NCI-H2081 (cell line): ENCODE measurements at places on chromosomes 11 and 22.

- DNase-seq, result no peak
Measured at GRCh38 chr11:67289651-67290479, 762 bp downstream of the ANKRD13D start.

GRCh38 chr11:67374571-67375281 lies 1.3 kb upstream of the CLCF1 start:
- DNase-seq, result no peak

GRCh38 chr11:34346551-34346950 lies 11.3 kb downstream of the ABTB2 start:
- DNase-seq, result no peak

- no peak for DNase-seq
Measured at GRCh38 chr11:35275786-35276170, 136.8 kb downstream of the CD44 start.

- no peak for DNase-seq
Measured at GRCh38 chr22:24441406-24442351, 14.3 kb downstream of the ADORA2A start.

GRCh38 chr22:25085930-25086901 lies 113.4 kb upstream of the CRYBB3 start:
- no peak for DNase-seq

GRCh38 chr11:114228435-114229411 lies 67.5 kb upstream of the NNMT start:
- no peak for DNase-seq

DNA sequence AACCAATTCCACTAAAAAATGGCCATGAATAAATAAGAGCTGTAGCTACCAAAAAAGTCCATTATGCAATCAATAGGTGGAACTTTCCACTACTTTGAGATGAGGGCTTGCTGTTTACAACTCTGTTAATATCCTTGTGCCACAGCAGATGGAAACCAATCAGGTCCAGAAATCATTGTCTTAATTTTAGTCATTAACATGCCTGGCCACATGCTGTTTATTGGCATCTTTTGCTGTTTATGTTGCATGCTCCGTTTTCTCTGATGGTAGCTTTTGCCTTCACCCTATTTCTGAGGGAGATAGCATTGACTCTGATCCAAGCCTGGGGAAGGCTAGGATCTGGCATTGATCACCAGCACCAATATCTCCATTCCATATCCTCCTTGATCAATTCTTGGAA lies 192.9 kb upstream of the SEZ6L start:
- DNase-seq, result no peak

DNA sequence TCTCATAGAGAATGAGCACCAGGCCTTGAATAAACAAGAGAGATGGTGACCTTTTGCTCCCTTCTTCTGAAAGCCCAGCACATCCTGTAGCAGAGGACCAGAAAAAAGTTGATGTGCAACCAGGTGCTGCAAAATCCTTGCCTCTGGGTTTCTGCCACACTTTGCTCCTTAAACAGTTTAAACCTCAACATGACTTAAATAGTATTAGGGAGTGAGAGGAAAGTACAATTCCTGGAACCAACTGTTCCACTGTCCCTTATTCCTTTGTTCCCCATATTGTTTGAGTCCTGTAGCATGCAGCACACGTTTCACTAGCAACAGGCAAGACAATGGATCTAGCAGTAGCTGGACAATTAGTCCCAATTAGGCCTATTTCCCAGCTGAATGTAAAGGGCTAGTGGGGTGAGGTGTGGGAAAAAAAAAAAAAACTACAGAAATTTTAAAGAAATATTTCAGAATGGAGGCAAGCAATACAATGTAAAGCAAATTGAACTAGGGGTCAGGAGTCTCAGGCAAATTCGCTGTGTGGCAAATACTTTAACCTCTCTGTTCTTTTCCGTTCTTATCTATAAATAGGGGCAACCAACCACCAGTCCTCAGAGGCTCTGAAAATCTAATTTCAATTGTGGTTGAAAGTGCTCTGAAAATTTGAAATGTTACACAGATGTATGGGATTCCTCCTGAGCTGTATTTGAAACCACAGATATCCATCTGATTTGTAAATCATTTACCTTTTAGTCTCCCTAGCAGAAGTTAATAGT lies 6.6 kb downstream of the MPPED2 start:
- DNase-seq, result no peak

- DNase-seq, result no peak
Measured at GRCh38 chr11:90737444-90738050, 514.7 kb upstream of the CHORDC1 start.

- no peak for DNase-seq
Measured at GRCh38 chr11:67254798-67255197, 11.5 kb upstream of the GRK2 start.

- no peak for DNase-seq
Measured at GRCh38 chr22:47610764-47611163, 848.3 kb downstream of the TBC1D22A start.

DNA sequence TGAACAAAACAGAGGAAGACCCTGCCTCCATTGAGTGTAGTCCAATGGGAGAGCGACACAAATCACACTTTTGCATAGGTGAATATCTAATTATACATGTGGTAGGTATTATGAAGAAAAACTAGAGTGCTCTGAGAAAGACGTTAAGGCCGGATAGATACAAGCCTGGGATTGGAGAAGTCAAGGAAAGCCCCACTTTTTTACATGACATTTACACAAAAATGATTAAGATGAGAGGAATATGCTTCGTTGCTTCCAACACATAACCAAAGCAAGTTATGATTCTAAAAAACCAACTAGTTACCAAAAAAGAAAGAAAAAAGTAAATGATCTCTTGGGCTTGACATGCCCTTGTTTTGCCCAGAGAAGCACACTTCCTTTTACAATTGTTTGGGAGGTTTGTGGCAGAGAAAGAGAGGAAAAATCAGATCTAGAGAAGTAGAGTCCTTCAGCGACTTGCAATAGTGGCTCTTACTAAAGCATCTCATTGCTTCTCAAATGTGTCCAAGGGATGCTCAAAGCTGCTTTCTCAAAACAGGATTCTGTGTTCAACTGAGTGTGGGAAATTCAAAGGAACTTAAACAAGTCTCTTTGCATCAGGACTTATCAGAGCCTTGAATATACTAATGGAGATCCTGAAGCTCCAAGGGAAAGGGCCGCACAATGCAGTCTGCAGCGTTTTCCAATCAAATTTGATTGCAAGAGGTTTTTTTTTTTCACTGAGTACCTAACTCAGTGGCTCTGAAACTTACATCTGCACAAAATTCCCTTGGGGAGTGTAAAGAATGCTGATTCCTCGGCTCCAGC lies 38.8 kb downstream of the FLI1 start:
- no peak for DNase-seq

GRCh38 chr11:102757823-102758549 lies 22.4 kb downstream of the MMP10 start:
- DNase-seq, result no peak

DNA sequence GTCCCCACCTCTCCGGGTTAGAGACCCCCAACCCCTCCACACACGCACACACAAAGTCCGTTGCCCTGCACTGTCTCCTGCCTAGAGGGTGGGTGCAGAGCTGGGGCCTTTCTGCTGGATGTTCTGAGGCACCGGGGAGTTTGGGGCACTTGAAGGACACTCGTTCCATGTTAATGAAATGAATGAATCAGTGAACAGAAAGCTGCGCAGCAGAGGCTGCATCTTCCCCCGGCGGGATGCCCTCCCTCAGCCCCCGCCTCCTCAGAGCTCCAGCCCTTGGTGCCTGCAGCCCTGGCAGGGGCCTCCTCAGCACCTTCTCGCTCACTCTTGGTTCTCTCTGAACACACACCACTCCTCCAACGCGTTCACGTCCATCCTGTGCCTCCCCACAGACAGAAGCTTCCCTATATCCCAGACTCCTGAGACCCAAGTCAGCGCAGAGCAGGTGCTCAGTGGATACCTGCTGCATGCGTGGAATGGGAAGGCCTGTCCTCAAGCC lies 611.9 kb downstream of the TBC1D22A start:
- DNase-seq, result no peak

DNA sequence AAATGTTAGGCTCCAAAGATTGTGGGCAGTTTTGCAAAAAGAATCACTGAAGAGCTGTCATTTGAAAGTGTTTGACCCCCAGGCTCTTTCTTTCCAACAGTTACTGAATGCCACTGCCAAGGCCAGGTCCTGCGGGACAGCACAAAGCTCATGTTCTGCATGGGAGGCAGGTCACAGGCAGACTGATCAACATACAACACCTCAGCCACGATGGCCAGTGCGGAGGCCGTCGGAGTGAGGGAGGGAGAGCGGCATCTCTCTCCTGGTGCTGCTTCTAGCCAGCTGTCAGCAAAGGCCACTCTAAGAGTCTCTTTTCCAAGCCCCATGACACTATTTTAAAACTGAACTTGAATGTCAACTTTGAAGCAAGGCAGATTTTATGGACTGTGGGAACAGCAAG lies 49.9 kb downstream of the ARFGAP3 start:
- no peak for DNase-seq

- DNase-seq, result no peak
Measured at GRCh38 chr11:74574563-74574962, 17.8 kb upstream of the POLD3 start.

DNA sequence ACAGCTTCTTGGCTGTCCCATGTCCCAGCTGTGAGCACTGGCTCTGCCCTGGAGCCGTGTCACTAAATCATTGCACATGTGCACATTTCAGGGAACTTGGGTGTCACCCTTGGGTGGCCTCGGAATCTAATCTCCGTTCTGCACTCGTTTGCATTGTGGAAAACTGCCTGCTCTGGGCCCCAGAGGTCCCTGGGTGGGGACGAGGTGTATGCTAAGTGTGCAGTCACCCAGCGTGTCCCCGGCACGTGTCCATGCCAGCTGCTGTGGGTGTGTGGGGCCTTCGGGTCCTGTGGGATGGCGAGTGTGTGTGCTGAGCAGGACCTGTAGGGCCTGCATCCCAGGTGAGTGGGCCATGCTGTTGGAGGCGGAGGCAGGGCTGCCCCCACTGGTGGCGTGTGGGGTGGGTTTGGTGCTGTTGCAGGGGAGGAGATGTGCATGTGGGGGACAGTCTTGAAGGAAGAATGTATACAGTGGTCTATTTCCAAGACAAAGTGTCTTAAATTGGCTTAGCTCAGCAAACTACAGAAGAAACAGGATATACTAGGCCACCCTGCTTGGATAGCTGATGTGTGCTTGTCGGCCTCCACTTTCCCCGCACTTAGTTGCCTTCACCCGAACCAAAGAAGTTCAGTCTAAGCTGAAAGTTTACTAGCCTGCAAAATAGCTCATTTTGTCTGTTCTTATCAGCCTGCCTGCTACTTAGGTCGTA lies 14.6 kb downstream of the TANGO2 start:
- no peak for DNase-seq

GRCh38 chr22:35921777-35922176 lies 106.8 kb downstream of the RBFOX2 start:
- DNase-seq, result peak; percentile 24

GRCh38 chr11:44421090-44421675 lies 111.2 kb upstream of the ALX4 start:
- no peak for DNase-seq

GRCh38 chr11:69249311-69250185 lies 44.4 kb upstream of the MYEOV start:
- no peak for DNase-seq

DNA sequence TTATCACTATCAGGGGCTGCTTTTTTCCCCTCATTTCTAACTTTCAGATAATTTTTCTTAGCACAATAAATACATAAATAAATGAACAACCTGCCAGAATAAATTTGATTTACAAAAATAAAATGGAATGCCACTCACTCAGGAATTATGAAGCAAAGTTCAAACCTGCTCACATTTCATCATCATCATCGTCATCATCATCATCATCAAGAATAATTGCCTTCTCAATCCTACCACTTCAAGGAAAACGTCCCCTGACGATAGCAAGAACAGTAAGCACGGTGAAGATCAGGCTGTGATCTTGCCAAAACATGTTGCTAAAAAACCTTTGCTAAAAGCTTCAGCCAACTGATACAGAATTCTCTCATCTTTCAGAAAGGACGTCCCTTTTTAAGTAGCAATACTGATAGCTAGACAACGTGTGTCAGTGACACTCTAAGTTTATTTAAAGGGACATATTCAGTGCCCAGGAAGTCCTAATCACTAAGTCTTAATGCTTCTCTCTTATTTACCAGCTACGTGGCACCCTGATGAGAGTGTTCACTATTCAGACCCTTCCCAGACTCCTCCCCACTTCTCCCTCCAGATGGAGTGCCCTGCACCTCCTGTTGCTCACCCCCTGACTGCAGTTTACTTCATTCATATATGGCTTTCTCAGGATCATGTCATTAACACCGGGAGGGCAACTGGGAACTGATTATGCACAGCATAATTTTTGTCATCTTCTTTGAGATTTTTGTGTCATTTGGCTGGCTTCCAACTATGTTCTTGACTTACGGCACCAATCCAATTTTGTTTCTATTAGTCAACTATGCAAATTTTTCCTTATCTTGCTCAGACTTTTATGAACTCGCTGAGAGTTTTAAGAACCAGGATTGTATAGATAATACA lies 200.1 kb upstream of the GUCY1A2 start:
- DNase-seq, result no peak

- DNase-seq, result no peak
Measured at GRCh38 chr11:197741-198235, 4.9 kb downstream of the SCGB1C1 start.

DNA sequence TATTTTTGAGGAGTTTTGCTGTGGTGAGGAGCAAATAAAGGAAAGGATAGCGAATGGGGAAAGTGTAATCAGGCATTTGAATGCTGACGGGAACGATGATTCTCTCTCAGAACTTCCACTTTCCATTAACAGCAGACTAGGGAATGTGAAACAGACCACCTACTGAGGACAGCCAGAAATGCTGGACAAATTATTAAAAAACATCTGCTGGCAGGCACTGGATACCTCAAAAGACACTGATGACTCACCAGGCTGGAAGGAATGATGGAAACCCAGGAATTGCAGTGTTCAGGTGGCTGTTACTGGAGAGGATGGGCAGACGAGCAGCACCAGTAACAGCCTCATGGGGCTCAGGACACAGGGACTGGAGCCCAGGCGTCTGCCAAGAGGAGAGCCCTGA lies 33.4 kb downstream of the PLA2G6 start:
- DNase-seq, result no peak

- no peak for DNase-seq
Measured at GRCh38 chr11:64021757-64022093, 14.0 kb upstream of the FLRT1 start.

DNA sequence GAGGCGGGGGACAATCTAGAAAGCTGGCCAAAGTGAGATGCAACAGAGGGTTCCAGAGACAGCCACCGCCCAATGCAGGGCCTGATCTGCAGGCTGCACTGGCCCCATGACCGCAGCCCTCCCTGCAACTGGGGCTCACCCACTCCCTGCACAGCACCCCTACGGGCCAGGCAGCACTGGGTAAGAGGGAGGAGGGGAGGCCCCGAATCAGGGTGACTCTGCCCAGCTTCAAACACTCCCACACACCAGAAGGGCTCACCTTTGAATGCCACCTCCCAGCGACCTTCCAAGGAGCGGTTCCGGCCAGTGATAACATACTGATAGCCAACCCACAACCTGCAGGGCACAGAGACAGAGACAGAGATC lies 59.3 kb downstream of the DGCR2 start:
- no peak for DNase-seq

DNA sequence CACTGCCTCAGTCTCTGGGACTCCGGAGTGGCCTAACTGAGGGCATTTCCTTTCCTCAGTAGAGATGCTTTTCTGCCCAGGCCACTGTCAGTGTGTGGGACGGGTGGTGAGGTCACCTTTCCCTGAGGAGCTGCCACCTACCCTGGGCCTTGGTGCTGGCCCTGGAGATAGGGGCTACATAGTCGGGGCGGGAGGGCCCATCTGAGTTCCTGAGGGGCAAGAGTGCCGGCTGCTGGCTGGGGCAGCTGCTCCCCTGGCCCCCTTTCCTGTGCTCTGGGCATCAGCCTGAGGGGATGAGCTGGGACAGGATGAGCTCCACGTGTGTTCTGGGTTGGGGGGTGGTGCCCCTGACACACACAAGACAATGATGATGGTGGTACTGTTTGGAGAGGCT lies 5.4 kb downstream of the KCNC1 start:
- DNase-seq, result no peak
